ENCODE measurements at places on chromosomes 7 and 10.

DNA sequence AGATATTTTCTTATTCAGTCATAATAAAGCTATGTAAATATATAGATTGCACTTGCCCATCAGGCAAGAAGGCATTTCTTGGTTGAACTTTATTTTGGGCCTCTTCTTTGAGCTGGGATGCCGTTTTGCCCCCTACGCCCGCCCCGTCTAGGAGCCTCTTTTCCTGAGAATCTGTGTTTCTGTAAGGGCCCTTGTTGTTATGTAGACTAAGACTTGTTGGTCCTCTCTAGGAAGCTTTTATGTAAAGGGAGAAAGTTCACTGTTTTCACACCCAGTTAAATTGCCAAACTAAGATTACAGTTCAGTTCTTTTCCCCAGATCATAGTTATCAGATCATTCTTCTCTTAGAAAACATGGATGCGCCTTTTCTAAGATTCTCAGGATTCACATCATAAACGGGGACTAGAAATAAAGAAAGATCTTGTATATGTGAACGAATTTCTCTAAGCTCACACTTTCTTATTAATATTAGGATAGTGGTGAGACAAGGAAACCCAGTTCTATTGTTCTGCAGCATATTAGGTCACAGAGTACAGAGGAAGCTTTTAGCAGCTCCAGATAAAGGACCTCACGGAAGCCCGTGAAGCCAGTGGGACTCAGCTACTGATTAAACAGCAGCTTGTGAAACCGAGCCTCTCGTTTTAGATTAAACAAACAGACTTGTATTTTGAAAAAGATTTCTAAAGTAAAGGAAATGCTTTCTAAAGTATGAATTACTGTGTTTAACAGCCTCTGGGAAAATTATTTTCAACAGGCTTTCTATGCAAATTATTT, 3.8 kb downstream of the LMTK2 start:
- DNase-seq = no peak

DNA sequence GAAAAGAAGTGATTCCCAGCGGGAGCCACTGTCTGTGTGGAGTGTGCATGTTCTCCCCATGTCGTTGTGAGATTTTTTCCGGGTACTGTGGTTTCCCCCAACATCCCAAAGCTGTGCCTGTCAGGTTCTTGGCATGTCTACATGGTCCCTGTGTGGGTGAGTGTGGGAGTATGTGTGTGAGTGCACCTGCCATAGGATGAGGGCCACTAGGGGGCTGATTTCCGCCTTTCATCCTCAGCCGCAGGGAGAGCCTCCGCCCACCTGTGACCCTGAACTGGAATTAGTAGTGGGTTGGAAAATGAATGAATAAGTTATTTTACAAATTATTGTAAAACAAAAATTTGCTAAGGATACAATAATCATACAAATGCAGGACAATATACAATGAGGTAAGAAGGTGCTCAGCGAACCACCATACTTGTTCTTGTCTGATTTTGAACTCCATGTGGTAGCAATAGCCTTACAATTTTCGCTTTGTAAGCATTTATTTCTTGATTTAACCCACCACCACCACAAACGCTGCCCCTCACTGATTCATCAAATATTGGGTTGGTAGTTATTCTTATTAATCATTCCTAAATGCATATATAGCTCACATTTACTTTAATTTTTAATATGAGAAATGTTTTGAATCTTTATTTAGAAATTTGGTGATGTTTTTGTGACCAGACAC, 641.2 kb upstream of the VSTM2A start:
- DNase-seq = no peak

- DNase-seq = no peak
Measured at GRCh38 chr10:59229441-59229840, 53.0 kb downstream of the PHYHIPL start.

DNA sequence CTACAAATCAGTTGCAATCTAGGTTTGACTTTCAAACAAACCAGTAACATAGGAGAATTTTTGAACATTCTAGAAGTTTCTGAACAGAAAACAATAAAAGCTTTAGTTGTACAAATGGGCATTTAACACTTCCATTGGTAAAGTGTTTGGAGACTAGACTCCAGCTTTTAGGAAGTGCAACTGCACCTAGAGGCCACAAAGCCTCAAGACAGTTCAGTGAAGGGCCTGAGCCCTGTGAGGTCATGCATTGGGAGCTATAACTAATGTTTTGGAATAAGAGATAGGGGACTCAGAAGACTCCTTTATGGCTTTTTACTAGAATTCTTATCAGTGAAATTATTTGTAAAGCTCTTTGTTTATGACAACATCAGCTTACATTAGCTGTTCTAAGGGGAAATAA, 3.0 kb upstream of the EPHB6 start:
- no peak for DNase-seq

DNA sequence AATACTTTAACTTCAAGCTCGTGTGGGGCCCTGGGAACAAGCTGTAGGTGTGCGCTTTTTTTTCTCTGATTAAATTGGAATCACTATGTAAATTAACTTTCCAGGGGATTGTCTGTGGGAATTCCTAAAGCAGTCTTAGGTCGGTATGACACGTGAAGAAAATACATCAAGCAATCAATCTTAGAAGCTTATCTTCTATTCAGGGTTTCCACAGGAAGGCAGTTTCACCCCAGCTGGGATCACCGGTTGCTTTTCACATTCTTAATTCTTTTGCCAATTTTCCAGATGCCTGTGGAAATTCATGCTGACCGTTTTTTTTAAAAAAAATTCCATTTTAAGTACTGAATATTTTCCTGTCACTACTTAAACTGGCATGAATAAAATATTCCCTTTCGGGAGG, 41.9 kb downstream of the CAMK1D start:
- no peak for DNase-seq

DNA sequence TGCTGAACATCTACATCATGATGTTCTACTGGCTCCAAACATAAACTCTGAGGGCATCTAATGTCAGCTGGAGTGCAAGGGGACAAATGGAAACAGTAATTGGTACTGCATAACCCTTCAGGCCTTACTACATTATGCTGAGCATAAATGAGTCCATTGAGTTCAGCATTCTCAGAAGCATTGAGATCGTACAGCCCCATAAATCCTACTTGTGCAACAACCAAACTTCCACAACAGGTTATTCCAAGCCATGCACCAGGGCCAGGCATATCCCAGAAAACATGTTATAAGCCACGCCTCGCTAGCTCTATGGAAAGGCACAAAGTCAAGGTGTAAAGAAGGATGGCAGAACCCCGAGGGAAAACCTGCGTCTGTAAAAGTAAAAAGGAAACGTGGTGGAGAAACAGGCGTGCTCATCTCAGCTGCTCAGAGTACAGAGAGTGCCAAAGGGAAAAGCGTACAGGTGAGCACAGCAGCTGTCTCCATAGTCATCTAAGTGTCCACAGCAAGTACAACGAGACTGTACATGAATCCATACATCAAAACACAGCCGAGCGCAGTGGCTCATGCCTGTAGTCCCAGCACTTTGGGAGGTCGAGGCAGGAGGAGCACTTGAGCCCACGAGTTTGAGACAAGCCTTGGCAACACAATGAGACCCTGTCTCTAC, 124.6 kb downstream of the PARD3 start:
- DNase-seq = no peak

DNA sequence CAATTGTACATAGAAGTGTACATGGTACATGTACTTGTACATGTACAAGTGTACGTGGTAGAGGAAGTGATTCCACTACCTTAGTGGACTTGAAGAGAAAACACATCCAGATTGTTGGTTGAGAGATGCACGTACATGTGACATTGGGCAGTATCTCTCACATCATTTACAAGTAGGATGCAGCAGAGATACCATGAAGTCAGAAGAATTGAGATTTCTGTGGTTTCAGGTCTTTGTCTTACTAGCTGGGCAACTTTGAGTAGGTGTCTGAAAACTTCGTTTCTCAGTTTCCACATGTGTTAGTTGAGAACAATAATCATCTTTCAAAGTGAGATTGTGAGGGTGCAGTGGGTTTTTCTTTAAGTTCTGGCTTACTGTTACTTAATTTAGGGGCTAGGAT, 21.5 kb downstream of the CLDN12 start:
- no peak for DNase-seq

DNA sequence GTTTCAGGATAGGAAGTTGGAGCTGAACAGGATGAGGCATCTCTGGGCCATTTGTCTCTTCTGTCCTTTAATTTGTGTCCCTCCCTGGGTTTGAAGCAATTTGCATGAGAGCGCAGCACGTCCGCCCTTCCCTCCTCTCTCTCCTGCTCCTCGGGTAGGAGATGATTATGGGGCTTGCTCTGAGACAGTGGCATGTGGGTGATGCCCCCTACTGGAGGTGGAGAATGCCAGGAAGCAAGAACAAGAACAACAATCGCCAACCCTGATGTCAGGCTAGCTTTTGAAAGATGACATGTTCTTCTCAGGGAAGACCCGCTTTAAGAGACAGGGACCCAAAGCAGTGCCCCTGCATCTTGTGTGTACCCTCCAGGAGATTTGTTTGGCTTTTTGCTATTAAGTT, 63.9 kb upstream of the LOXL4 start:
- DNase-seq = no peak

- no peak for DNase-seq
Measured at GRCh38 chr10:125687507-125688185, 4.7 kb upstream of the TEX36 start.

GRCh38 chr10:103186128-103186527, 6.9 kb downstream of the NT5C2 start:
- no peak for DNase-seq

DNA sequence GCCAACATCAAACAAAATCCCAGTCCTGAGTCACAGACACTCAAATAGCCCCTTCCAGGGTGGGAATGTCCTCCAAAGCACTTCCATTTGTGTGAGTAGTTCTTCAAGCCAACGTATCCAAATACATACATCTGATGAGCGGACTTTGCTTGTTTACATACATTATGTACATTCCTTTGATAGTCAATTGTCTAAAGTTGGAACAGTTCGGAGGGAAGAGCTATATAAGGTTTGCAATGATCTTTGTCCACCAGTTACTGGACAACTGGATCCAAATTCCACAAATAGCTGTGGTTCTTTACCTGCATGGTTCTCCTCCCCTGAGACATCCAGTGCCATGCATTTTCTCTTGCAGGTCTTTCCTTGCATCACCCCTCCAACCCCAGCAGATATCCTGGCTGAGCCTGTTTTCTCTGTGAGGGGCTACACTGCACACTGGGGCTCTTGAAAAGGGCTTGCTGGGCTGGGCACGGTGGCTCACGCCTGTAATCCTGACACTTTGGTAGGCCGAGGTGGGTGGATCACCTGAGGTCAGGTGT, 4.7 kb upstream of the MGMT start:
- DNase-seq = no peak

DNA sequence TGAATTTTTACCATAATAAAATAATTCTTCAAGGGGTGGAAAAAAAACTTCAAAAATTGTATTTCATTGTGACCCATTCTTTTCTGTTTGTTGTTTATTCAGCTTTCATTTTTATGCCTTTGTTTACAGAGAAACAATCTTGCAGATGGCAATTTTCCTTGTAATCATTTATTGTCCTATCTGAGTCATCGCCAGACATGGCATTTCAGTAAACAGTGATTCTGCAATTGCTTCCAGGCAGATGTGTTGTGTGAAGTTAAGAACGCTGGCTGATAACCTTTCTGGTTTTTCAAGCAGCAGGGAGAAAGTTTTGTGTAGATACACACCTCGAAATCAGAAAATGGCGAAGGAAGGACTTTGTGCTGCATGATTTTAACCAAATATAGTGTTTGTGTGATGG, 80.7 kb upstream of the RPA3 start:
- no peak for DNase-seq

GRCh38 chr7:100102950-100103840, 1.8 kb downstream of the AP4M1 start:
- no peak for DNase-seq

DNA sequence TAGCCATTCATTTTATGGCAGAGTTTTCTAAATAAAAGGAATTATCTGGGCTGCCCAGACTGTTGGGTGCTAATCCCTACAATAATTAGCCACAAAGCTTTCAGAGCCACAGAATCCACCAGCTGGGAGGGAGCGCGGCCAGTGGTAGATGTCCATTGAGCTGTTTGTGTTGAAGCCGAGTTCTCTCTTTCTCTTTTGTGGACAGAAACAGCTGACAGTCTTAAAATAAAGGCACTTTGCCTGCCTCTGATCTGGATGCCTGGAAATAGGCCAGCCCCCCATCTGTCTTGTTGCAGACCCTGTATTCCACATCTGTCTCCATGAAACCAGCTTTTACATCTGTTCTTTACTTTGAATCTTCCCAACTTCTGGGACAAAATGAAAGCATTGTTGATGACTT, 66.1 kb downstream of the MTPN start:
- DNase-seq = no peak

DNA sequence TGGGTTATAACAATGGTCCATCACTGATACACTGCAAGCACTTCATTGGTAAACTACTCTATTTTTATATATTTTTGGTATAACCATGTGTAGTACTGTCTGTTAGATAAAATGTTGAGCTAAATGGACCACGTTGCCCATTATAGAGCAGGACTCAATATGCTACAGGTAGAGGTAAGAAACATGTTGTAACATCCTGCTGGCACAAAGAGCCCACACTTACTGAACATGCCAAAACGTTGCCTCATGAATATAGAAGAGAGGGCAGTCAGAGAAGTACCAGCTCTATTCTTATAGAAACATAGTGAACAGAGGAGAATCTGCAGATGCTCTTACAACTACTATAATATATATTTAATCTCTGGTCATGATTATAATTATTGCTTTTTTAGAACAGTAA, 18.4 kb upstream of the MET start:
- no peak for DNase-seq

DNA sequence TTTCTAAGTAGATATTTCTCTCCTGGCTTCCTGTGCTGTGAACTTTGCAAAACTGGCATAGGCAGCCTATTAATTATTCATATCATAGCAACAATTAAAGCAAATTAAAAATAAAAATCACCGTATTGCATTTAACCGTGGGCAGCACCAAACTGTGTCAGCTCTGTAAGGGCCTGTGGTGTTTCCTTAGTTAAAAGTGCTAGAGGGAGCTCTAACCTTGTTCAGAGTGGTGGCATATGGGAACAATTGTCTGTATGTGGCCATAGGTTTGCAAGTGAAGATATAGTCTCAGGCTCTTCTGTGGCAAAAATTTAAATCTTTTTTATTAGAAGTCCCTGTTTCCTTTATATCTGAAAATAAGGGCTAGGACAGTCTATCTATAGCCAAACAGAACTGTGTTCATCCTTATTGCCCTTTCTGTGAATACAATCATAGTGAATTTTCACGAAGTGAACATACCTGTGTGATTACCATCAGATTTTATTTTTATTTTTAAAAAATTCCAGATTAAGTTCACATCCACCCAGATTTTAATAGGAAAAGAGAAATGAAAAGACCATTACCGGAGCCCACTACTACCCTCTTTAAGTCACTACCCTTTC, 92.6 kb downstream of the POLL start:
- DNase-seq = no peak

- DNase-seq = no peak
Measured at GRCh38 chr7:43758029-43758821, at the start of gene BLVRA. BLVRA (plus strand) TSS chr7:43758680; CDS start chr7:43771159, 12,479 bp downstream.

DNA sequence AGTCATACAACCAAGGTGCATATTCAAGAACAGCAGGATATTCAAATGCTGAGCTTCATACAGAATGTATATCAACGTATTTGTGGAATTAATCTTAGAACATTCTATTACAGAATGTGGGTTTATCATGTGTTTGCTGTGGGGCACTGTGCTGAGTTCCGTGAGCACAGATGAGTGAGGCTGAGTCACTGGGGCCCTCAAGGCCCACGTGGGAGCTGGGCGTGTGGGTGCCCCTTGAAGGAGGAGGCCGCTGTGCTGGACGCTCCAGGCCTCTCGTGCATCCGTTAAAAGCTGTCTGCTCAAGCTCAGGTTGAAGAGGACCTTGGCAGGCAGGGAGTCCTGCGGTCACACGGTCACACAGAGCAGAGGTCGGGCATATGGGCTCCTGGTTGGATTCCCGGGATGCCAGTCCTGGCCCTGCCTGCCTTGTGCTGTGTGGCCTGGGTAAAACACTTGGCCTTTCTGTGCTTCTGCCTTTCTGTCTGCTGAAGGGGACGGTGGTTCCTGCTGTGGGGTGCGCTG, 70.1 kb downstream of the GLRX3 start:
- DNase-seq = no peak
